CD8-positive, alpha-beta T cell (primary cell): ENCODE measurements at places on chromosomes 5 and 9.

DNA sequence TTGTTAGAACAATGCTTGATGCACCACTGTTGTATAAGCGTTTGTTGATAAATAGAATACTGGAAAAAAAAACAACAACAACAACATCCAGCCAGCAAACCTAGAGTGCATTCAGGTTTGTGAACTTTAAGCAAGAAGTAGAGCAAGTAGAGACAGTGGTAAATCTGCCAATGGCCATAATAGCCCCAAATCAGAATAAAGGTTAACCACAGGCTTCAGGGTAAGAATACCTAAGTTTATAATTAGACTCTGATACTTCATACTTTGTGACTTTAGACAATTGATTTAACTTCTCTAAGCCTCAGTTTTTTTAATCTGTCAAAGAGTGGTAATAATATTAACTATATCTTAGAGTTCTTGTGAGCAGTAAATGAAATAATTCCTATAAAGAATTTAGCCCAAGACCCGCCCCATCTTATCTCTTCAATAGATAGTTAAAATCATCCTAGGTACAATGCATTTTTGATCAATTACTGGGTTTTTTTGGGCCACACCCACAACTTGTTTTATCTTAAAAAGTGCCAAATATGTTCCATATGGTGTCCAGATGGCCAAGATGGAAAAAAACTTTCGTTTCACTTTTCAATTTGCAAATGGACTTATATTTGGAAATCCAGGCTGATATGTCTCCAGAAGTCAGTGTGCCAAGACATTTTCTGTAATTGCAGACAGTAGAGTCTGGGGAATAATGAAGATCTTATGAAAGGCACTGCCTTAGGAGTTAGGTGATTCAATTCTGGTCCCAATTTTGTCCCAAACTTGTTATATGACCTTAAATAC is 24.5 kb upstream of the DPYSL3 start:
- no peak for DNase-seq

DNA sequence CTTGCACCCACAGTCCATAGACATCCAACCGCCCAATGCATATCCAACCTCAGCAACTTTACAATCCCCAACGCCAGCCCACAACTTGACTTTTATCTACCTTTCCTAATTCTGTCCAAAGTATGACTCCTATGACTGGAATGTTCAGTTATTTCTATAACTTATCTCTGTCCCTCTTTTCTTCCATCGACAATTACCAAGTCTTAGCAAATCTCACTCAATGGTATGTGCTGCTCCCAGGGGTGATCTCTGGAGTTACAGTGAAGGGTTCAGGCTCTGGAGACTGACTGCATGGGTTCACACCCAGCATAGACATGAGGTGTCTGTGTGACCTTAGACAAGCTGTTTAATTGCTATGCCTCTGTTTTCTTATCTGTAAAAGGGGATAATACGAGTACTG is 106.9 kb downstream of the SPOCK1 start:
- no peak for DNase-seq

GRCh38 chr5:116898917-116899316 is 324.3 kb upstream of the SEMA6A start:
- no peak for DNase-seq

GRCh38 chr5:86880344-86880743 is 262.6 kb downstream of the COX7C start:
- no peak for DNase-seq

DNA sequence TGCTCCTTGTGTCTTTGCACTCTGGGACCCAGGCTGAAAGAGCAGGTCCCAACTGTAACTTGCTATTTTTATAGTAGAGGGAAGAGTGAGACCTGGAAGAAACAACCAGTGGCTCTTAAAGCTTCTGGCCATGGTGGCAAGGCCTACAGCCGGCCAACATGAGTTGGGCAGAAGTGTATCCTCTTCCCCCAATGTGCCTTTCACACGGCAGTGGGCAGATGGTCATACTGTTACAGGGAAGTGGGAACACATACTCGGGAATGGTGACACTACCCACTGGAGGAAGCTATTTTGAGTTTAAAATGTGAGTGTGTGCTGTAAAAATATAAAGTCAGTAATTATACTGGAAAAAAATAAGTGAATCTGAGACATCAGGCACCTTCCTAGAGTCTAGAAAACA is 116.0 kb downstream of the MVB12B start:
- no peak for DNase-seq

DNA sequence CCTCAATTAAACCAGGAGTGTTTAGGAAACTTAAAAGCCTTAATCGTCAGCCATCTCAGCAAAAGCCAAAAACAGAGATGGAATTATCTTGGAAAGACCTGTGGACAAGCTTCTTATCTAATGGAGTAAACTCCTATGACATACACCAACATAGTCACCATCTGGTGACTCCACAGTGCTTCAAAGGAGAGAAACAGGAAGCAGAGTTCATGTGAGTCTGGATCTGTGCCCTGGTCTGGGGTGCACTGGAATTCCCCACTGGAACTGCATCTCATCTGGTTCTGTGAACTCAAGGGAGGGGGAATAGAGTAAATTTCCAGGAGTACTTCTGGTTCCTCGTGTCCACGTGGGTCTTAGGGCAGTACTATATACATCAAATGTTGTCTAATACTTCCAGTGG is 36.3 kb upstream of the KCNN2 start:
- DNase-seq: no peak

DNA sequence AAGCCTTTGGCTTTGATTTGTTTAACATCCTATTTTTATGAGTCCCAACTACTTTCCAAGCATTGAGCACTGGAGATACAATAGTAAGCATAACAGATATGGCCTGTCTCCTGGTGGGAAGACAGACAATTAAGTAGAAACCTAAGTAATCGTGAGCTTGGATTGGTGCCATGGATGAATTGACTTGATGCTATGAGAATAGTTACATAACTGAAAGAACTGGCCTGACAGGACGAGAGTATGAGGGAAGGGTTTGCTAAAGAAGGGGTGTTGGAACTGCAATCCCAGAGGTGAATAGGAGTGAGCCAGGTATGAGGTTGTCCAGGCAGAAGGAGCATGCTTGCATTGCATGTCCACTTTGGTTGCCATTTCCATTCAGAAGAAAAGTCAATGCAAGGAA is 52.4 kb downstream of the GPR21 start:
- no peak for DNase-seq

GRCh38 chr9:34203992-34204635 is 25.3 kb downstream of the UBAP1 start:
- DNase-seq: no peak
